ENCODE measurements at places on chromosomes 12 and 14.

DNA sequence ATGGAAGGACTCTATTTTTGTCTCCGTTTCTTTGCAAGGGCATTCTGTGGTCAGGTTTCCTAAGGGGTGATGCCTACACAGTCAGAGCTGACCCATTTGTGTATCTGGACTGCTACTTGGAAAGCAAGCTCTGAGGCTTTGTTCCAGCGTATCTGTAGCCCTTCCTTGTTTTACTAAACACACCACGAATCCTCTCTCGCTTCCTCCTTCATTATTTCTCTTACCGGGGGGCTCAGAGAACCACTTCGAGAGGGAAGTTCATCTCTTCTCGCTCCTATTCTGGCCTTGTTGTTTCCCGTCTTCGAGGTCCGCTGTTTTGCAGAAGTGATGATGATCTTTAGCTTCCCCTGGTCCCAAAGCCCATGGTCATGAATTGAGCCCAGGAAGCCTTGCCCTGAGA, 164.7 kb downstream of the SSPN start:
- DNase-seq, result no peak

DNA sequence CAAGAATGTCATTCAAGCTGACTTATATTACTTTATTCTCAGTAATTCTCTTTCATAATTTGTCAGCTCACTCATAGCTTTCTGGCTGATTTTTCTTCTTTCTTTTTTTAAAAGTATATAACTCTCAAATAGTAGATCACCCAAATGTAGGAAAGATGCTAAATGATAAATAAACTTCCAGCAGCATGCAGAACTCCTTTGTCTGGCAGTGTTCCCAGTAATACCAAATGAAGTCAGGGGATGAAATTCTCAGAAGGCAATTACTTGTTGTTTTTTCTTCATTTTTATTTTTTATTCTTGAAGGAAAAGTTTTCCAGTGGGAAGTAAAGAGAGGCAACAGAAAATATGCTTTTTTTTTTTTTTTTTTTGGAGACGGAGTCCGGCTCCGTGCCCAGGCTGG, 133.3 kb upstream of the SLCO1C1 start:
- DNase-seq, result no peak

- DNase-seq, result no peak
Measured at GRCh38 chr14:37824939-37825712, 229.7 kb downstream of the TTC6 start.

- no peak for DNase-seq
Measured at GRCh38 chr12:132622437-132623071, 4.0 kb downstream of the P2RX2 start.

DNA sequence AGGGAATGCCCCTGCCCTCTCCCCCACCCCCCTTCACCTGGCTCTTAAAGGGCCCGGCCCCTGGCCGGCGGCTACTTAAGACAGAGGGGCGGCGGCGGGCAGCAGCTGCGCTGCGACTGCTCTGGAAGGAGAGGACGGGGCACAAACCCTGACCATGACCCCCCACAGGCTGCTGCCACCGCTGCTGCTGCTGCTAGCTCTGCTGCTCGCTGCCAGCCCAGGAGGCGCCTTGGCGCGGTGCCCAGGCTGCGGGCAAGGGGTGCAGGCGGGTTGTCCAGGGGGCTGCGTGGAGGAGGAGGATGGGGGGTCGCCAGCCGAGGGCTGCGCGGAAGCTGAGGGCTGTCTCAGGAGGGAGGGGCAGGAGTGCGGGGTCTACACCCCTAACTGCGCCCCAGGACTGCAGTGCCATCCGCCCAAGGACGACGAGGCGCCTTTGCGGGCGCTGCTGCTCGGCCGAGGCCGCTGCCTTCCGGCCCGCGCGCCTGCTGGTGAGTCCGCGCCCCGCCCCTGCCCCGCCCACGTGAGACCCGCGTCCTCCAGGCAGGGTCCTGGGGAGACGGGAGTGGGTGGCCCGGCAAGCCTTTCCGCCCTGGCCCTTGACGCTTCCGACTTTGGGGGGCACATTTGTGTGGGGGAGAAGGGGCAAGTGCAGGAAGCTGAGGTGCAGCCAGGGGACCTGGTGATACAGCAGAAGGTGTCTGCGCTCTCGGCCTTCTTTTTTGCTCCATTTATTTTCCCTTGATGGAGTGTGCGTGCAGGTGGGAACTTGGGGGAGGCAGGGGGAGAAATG, at the start of gene IGFBP6:
Gene IGFBP6 (plus strand): TSS at position 104 of the 790 bp plus-strand sequence. CDS start 51 bp downstream, at position 155.
- peak; percentile 42 for DNase-seq

- DNase-seq, result no peak
Measured at GRCh38 chr12:3493859-3494176, 2.8 kb downstream of the PRMT8 start.

GRCh38 chr12:53701518-53702264, 25.6 kb downstream of the CALCOCO1 start:
- DNase-seq, result peak; percentile 58

GRCh38 chr12:80129895-80130530, 30.7 kb downstream of the OTOGL start:
- no peak for DNase-seq

DNA sequence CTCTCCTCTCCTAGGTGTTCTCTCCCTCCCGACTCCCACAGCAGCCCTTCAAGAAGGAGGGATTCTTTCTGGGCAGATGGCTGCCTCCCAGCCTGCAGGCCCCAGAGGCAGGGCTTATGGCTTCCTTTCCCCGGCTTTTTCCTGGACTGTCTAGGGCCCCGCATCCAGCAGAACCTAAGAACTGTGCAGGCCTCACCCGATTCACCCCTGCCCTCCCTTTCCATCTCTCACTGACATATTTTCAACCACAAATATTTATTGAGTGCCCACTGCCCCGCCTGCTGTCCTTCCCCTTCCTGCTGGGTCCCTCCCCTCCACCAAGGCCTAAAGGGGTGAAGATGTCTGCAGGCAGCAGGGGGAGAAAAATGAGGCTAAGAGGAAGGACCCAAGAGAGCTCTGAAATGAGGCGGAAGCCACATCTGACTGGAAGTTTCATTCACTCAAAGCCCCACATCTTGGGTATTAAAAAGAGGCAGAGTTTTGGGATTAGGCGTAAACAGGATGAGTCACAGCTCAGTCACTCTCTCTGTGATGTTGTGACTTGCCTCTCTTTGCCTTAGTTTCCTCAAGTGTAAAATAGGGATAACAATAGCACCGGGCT, 2.9 kb downstream of the SCNN1A start:
- DNase-seq, result no peak

GRCh38 chr12:80099259-80099658, at the start of gene OTOGL:
OTOGL (plus strand) TSS chr12:80099537; CDS start chr12:80209432, 109,895 bp downstream.
- no peak for DNase-seq

DNA sequence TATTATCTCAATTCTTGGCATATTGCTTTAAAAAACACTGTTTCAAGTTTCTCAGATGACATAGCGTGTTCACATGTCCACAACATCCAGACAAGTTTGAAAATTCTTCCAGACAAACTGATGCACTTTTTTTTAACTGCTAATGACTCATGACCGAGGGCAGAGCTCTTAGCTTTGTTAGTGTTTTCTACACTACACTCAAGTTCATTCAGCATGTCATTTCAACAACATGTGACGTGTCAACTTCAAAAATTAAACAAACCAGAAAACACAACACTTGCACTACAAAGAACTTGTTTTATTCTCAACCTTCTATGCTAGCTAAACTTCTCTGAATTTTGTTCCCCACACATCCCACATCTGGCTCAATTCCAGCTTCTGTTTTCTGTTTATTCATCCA, 1186.3 kb upstream of the FLRT2 start:
- DNase-seq, result no peak

GRCh38 chr12:24482882-24483604, 465.9 kb downstream of the BCAT1 start:
- DNase-seq, result no peak

DNA sequence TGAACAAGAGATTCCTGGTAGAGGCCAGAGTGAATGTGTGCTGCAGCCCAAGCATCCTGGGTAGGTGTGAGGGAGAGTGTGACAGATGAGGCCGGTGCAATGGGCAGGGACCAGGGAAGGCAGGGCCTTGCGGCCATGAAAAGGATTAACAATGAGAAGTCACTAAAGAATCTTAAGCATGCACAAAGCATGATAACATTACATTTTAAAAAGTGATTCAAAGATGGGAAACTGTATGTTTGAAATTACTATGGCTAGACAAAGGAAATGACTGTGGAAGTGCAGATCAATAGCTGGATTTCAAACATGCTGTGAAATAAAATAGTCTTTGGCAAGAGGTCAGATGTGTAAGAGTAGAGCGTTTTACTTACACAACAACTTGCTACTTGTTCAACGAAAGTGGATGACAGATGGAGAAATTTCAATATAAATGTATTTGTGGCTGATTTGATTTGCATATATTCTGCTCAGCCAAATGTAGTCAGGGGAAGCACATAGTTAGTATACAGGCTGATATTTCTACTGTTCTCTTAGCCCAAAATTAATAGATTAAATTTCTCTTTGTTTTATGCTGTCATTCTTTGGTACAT, 175.5 kb downstream of the CCDC59 start:
- DNase-seq, result no peak

DNA sequence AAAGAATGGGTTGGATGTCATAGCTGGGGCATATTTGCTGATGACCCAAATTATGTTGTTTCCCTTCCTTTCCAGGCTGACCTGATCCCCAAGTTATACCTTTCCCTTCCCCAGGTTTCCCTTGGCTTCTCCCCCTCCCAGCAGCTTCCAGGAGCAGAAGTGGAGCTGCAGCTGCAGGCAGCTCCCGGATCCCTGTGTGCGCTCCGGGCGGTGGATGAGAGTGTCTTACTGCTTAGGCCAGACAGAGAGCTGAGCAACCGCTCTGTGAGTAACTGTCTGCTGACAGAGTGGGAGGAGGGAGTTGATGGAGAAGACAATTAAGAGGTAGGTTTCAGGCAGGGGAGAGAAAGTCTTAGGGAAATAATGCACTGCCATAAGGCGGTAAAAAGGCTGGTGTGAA, 25.0 kb downstream of the A2ML1 start:
- no peak for DNase-seq

DNA sequence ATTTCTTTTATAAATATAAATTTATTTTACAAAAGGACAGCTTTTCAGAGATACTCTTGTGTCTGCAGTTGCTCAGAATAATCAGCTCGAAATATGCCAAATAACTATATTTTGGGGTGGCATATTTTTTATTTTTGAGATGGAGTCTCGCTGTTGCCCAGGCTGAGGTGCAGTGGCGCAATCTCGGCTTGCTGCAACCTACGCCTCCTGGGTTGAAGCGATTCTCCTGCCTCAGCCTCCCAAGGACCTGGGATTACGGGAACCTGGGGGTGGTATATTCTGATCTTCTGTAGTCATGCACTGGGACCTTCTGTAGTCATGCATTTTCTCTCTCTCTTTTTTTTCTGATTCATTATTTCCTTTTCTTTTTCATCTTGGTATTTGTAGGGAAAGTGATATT, 135.0 kb upstream of the AMIGO2 start:
- DNase-seq, result no peak

- DNase-seq, result peak; percentile 12
Measured at GRCh38 chr14:103880348-103881267, 33.2 kb upstream of the PPP1R13B start.

DNA sequence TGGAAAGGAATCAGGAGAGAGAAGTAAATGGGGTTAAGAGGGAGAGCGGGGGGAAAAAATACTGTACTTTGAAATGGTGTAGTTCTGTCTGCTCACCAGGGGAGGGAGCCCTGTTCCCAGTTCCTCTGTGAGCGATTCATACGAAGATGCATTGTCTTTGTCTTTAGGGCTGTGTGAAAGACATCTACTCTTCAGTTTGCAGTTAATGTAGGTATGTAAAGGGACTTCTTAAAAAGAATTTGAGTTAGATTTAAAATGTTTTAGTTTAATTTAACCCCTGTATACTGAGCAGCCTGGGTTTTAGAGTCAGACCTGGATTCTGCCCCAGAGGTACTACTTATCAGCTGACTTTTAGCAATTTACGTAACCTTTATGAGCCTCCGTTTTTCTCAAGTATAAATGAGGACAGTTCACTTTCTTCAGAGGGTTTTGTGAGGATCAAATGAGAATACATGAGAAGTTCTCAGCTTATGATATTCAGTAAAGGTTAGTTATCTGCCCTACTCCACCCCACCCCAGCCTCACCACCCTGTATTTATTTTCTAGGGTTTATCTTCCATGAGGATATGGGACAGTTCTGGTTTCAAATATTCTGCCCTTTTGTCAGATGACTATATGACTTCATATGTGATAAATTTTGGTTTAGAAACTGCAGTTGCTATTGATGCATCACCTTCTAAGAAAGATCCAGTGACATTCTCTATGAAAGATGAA, 82.5 kb upstream of the EVL start:
- peak; percentile 45 for DNase-seq

- DNase-seq, result no peak
Measured at GRCh38 chr12:106291342-106291741, 11.2 kb upstream of the TCP11L2 start.

GRCh38 chr12:69173368-69173767, 66.0 kb upstream of the CPSF6 start:
- no peak for DNase-seq

DNA sequence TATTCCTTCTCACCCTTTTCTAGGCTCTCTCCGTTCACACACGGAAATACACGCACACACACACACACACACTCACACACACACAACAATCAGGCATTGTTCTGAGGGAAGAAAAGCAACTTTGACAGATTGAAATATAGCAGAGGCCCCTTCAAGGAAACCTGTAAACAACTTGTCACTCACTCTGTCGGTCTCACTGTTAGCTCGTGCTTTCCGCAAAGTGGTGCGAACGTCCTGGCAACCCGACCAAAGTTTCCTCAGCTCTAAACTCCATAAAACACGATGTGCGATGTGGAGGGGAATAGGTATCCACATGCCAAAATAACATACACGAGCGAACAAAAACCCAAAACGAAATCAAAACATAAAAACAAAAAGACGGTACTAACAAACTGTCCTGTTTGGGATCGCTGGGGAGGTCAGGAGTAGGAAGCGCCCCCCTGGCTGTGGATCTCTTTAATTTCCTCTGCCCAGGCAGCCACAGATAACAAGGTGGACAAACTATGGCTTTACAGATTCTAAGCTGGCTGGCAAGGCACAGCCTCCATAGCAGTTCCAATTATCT, 822 bp upstream of the SOX5 start:
- no peak for DNase-seq

DNA sequence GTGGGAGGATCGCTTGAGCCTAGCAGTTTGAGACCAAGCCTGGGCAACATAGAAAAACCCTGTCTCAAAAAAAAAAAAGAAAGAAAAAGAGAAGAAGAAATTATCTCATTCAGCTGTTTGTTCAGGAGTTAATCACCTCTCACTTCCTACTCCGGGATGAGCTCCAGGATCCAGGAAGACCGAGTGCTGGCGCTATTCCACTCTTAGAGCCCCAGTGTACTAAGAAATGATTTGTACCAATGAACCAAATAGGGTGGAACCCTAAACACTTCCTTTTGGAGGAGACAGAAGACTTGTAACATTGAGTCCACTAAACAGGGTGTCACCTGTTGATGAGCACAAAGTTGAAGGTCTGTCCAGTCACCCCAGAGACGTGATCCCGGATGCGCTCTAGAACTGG, 3.6 kb downstream of the ALKBH2 start:
- DNase-seq, result no peak

- no peak for DNase-seq
Measured at GRCh38 chr14:33432407-33433023, 493.8 kb downstream of the NPAS3 start.

- DNase-seq, result no peak
Measured at GRCh38 chr12:28021704-28022103, 49.2 kb upstream of the PTHLH start.

GRCh38 chr14:89284333-89285058, 132.5 kb downstream of the FOXN3 start:
- DNase-seq, result no peak

GRCh38 chr14:97155814-97156213, 358.6 kb downstream of the VRK1 start:
- no peak for DNase-seq

Data from effector CD8-positive, alpha-beta T cell (primary cell).